ENCODE measurements at places on chromosomes 13 and 19. TPM values are rescaled to one million over a fixed set of nuclear protein-coding genes. Genes with fewer than 3 reads are reported as not detected.

The CLDND2 gene
- total RNA-seq: not detected

The SIGLEC14 gene
- not detected for total RNA-seq

The SPC24 gene
- total RNA-seq: 90.8 TPM

The ZSCAN4 gene
- total RNA-seq: not detected

The SLC46A3 gene
- total RNA-seq: 0.73 TPM

The EXOC3L2 gene
- total RNA-seq: not detected

The PGLYRP1 gene
- total RNA-seq: not detected

The ZNF383 gene
- total RNA-seq: 4.0 TPM

The SPACA4 gene
- total RNA-seq: not detected

The ATG4D gene
- 14.3 TPM for total RNA-seq

The URAD gene
- total RNA-seq: not detected

The ATP1A3 gene
- total RNA-seq: not detected

The KIR3DL2 gene
- total RNA-seq: not detected

The POLR1G gene
- 16.2 TPM for total RNA-seq

The ZNF304 gene
- 6.5 TPM for total RNA-seq

The IGFLR1 gene
- 1.6 TPM for total RNA-seq

The FAAP24 gene
- total RNA-seq: 3.7 TPM

The CLEC4M gene
- not detected for total RNA-seq

The NOVA2 gene
- 0.39 TPM for total RNA-seq

The ZFP28 gene
- total RNA-seq: 5.1 TPM

The ZIC2 gene
- not detected for total RNA-seq

The DAND5 gene
- not detected for total RNA-seq

The NEK5 gene
- under 0.01 TPM for total RNA-seq

Data from subcutaneous preadipocyte (primary cell).